Stimulated activated naive CD8-positive, alpha-beta T cell treated with anti-CD3 and anti-CD28 coated beads, Interleukin-15, Interleukin-2, amounts not matched to agents 100 U/mL and 50 U/mL, for 24 hours (primary cell): ENCODE measurements at places on chromosomes 7 and 10.

DNA sequence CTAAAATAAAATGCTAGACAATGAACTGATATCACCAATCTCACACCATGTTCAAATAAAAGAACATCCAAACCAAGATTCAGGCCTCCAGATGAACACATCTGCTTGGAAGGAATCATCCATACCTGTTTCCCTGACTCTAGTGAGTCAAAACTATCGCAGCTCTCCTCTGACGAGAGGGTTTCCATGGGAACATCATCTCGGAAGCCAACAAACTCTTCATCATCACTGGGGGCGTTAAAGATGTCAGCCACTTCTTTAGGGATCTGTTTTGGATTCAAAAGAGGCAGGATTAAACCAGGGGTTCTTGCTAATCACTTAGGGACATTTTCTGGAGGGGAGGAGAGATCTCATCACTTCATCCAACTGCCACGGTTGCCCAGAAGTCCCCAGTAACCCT, 29.1 kb downstream of the CDCA7L start:
- no peak for DNase-seq

- DNase-seq = peak; percentile 59
Measured at GRCh38 chr10:131901181-131901829, 497 bp downstream of the PPP2R2D start.

- no peak for DNase-seq
Measured at GRCh38 chr7:80785276-80785675, 133.6 kb downstream of the SEMA3C start.

DNA sequence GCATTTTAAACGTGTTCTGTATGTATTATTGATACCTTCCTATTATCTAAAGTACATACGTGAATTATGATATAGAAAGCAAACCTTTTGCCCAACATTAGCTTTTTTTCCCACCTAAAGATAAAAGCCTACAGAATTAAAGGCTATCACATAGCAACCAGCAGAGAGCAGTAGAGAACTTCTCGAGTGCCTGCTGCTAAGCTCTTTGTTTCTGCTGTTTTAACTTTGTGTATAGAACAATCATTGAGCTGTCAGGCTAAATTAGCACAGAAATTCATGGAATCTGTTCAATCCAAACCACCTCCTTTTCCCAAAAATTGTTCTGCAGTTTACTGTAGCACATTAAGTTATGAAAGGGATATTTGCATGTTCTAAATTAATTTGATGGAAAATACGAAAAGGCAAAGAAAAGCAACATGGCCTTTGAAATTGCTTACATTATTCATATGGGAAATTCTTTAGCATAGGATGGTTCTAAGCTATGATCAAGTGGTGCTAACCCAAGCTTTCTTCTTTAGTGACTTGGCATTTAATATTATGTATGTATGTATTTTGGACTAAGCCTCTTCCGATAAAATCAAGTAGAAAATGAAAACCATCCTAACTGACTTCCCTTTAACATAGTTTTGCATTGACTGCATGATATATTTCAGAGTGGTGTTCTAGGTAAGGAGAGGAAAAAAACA, 1288.5 kb downstream of the GATA3 start:
- DNase-seq = no peak

DNA sequence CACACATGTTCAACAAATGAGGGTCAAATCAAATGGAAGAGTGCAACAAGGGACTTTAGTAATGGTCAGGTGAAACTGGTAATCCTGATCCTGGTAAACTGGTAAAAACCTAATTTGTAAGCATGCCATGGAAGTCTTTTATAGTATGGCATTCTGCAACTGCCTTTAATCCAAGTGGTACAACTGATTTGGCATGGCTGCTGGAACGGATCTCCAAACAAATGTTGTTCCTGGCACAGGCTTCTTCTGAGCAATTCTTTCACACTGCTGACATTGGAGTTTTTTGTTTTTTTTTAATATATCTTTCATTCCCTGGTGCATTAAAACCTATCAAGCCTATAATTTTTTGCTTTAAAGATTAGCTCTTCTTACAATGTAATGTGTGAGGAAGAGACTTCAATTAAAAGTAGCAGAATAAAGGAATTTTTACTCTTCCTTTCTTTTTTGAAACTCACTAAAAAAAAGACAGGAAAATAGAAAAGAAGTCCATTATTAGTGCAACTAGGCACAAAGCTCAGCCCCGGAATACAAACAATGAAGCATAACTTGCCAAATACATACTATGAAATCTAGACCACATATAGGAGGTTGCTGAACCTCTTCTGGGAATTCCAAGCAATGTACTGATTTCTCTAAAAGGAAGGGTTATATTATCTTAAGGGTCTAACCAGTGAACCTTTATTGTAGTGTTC, 79.3 kb upstream of the OIT3 start:
- DNase-seq = no peak
